ENCODE measurements at places on chromosomes 7 and 10.

- DNase-seq, result no peak
Measured at GRCh38 chr10:86401588-86402282, 35.1 kb upstream of the GRID1 start.

GRCh38 chr7:9083837-9084236 lies 650.4 kb downstream of the NXPH1 start:
- DNase-seq, result no peak

DNA sequence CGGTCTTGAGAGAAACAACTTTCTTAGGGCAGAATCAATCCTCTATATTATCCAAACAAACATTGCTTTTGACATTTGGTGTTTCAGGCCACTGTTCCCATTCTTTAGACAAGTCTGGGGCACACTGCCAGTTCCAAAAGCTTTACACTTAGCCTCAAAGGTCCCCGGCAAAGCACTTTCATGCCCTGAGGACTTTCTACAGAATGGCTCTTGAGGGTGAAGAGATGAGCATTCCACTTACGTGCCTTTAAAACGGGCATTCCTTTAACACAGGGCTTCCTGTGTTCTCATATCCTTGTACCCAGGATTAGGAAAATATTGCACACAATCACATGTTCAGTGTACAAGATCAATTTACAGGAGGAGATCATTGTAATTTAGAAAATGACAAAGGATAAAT lies 13.1 kb upstream of the TMEM213 start:
- DNase-seq, result peak; percentile 41

DNA sequence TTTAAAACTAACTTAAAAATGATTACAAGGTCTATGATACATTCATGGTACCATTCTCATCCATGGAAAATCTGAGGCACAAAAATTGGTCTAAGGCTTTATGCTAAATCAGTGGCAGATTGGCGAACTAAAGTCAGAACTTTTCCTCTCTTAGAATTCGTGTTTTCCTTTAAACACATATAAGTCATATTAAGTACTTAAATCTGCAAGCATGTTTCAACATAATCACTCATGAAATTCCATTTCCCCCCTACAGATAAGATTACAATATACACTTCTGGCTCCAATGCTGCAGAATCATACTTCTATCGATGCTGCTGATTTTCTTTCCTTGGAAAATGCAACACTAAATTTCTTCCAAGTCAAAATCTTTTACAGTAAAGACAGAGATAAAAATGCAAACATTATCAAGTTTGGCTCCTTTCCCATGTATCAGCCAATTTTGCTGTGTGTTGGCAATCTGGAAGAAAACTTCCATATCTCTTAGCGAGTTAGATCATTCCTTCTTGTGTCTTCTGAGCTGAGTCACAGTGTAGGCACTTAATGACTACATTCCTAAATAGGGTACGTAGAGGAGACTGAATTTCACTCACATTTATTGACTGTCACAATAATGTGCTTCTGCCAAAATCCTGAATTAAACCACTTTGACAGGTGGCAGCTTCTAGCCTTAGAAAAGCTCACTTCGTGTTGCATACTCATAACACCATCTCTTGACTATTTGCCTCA lies 76.4 kb upstream of the LRRC17 start:
- no peak for DNase-seq

DNA sequence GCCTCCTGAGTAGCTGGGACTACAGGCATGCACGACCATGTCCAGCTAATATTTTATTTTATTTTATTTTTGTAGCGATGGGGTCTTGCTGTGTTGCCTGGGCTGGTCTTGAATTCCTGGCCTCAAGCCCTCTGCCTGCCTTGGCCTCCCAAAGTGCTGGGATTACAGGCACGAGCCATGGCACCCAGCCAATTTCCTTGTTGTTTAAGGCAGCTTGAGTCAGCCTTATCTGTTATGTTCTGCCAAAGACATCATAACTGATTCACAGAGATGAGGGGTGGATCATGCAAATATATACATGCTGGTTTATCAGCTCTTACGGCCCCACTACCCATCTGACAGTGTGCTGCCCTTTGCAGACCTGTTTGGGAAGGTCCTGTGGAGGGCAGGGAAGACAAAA lies 826.7 kb downstream of the TYW1 start:
- peak; percentile 35 for DNase-seq

DNA sequence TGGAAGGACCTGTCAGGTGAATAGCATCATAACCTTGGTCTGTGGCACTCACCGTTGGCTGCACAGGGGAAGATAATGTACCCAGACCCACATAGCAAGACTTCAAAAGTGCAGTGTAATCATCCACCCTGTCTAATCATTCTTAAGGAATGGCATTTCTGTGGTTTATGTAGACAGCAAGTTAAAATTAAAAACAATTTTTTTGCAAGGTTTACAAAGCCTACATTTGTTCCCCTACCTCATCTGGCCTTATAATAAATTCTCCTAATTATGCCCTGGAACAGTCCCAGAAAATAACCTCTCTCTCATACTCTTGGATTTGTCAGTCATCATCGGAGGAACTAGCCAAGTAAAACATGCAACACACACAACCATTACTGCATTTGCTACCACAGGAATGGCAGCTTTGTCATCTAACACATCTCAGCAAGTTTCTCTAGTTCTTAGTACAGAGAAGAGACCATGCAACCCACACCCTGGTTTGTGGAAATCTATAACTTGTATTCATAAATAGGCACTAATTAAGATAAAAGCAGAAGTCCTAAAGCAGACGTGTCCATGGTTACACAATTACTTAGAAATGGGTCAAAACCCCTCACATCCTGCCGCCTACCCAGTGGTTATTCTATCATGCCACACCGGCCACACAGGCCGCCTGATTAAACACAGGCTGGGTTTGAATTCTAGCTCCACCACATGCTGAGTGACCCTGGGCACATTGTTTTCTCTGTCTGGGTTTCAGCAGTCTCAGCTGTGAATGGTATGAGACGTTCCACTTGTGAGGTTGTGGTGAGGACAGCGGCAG lies 19.1 kb downstream of the ABLIM1 start:
- DNase-seq, result no peak

- no peak for DNase-seq
Measured at GRCh38 chr10:22629126-22629525, 85.3 kb downstream of the PIP4K2A start.

GRCh38 chr10:112213098-112213823 lies 29.7 kb upstream of the GPAM start:
- DNase-seq, result no peak

GRCh38 chr10:6301488-6302075 lies 98.8 kb downstream of the PFKFB3 start:
- no peak for DNase-seq

- DNase-seq, result no peak
Measured at GRCh38 chr10:110534571-110534970, 32.9 kb upstream of the SMC3 start.

DNA sequence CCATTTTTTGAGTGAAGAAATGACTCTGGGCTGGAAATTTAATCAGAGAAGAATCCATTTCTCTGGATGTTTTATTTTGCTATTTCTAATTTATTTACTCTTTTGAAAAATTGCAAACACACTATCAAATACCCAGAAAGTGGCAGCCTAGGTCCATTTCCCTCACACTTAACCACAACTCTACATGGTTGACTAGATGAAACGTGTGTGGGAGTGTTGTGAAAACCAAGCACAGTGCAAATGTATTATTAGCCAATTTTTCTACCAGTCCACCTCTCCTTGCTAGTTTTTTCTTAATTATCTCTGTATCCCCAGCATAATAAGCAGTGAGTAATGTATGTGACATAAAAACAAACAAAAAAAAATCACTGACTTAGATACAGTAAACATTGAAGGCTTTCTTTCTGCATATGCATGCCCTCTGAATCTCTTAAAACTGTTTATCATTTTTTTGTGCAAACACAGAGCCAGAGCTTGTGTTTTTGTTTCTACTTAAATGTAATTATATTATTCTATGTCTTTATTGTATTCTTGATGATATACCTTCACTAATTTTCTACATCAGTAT lies 30.9 kb downstream of the SCIN start:
- no peak for DNase-seq

GRCh38 chr10:18010050-18010449 lies 58.3 kb downstream of the SLC39A12 start:
- no peak for DNase-seq

DNA sequence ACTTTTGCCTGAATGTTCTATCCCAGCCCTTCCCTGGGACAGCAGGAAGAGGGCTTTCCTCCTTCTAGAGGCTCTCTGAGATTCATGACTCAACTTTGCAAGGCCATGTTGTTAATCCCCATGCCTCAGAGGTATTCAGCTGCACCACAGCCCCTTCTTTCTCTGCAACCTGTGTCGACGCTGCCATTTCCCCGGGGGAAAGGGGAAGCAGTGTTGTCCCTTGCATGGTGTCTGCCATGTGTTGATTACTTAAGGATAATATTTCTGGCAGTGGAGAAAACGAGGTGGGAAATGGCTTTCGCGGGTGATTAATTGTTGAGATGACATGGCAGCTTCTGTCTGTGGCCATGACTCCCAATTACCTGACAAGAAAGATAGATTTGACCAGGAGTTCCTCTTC lies 133.1 kb downstream of the SORCS3 start:
- DNase-seq, result no peak

- DNase-seq, result no peak
Measured at GRCh38 chr10:64011912-64012714, 490.9 kb downstream of the REEP3 start.

GRCh38 chr10:27642023-27642589 lies 103.5 kb downstream of the MKX start:
- no peak for DNase-seq

GRCh38 chr10:126016882-126017281 lies 120.5 kb downstream of the FANK1 start:
- DNase-seq, result no peak

DNA sequence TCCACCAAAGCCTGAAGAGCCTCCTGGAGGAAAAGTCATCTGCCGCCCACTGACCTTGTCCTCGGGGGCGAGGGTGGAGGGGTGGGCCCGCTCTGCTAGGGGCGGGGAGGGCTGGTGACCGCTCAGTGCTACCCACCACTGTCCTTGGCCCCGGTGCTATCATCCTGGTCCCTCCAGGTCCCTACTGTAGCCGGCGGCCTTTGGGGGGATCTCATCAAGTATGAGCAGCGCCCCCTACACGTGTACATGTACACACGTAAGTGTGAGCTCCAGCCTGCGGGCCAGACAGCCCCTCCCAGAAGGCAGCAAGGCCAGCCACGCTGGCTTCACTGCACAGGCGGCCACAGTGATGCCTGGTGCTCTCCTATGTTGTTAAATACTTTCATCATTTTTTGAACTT lies 19.6 kb downstream of the TTYH3 start:
- no peak for DNase-seq

DNA sequence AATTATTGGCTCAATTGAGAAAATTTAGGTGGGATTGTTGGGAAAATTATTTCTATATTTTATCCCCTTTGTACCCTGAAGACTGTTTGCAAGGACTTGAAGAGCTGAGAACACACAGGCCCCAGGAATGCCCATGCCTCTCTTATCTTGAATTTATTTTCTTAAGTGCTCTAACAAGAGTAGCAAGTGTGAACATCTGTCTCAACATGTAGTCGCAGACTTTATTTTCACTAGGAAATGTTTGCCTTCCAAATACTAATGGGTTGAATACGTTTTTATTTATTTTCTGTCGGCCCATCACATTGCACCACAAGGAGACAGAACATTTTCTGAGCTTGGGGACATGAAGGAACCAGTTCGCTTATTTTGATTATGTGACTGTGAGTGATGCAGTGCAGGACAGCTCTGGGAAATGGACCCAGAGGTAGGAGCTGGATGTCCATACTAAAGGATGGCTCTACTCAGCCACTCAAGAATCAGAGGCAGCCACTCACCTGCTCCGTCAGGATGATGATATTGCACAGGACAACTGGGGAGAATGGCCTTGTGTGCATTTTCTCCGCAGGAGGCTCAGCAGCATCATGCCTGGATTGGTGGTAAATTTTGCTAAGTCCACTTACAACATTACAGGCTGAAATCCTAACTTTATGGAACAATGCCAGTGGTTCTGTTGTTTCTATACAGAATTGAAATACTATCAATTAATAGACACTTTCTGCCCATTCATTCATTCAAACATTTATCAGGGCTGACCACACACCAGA lies 332.7 kb downstream of the FGFR2 start:
- DNase-seq, result no peak
